HCEC 1CT (cell line): ENCODE measurements at places on chromosomes 1 and 21.

- peak; percentile 4 for DNase-seq
Measured at GRCh38 chr21:29433366-29434059, 134.8 kb downstream of the BACH1 start.

DNA sequence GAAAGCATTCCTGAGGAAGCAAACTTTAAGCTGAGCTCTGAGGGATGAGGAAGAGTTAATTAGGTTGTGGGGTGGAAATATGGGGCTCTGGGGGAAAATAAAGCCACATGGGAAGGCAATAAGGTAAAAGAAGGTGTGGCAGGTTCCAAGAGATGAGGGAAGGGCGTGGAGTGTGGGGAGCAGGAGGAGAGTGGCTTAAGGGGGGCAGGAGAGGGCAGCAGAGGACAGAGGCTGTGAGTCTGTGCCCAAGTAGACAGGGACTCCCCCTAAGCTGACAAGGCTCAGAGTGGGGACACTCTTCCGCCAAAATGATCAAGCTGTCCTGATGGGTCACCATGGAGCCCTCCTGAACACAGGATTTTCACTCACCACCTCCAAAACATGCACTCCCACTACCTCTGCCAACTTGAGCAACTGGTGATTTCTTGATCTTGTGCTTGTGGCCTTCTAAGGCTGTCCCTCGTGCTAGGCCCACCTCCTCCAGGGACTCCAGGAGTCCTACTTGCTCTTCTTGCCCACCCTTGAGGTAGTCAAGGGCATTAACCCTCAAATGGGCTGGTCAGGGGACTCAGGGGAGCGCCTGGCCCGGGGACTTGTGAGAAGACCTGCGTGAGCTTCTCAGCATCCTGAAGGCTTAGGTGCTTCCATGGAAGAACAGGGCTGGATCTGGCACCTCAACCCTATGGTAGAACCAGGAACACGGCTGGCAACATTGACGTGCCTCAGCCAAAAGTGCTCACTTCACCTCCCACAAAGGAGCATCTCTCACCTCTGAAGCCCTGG is 23.4 kb downstream of the DMAP1 start:
- DNase-seq: no peak

GRCh38 chr21:27104846-27105431 is 138.1 kb upstream of the ADAMTS5 start:
- DNase-seq: peak; percentile 46

DNA sequence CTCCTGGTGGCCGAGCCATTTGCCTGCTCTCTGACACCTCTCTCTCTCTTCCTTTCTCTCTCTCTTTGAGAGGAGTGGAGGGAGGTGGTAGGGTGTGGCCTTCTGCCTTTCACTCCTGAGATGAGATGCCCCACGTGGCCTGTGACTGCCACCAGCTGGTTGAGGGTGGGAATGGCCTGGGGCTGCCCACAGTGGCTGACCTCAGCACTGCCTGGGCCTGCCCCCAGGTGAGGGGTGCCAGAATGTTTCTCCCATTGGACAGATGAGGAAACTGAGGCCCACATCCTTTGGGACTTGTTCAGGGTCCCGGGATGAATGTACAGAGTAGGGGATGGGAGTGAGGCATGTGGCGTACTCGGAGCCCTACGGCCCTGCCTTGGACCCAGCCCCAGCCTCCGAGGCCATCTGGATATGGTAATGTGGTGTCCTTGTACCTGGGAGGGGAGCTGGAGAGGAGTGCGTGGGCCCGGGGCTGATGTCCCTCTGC is 12.7 kb upstream of the C1orf167 start:
- DNase-seq: peak; percentile 28

GRCh38 chr1:191662746-191663145 is 495.5 kb upstream of the RGS18 start:
- no peak for DNase-seq

DNA sequence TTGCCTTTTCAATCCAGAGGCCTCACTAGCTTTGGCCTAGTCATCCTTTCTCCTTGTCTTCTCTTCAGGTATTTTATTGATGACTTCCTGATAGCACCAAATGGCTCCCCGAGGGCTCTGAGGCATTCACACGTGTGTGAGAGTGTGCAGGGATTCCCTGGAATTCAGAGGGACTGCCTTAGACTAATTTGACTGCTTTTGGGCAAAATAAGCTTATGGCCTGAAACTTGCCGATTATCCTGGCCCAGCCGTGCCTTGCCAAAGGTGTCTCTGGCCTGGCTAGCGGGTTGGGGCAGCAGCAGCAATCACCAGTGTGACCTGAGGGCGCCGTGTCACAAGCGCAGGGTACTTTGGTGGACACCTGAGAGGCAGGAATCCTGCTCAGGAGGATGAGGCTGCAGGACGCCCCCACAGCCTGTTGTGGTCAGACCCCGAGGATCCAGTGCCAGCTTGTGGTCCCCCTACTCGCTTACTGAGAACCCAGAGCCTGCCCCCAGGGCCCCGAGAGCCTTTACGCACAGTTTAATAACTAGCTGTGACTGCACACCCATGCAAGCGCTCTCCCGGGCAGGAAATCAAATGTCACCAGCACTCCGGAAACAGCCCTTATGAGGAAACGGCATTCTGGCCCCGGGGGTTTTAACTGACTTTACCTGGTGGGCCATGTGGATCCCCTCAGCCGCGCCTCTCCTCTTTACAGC is 62.8 kb upstream of the PDE9A start:
- DNase-seq: no peak

GRCh38 chr1:200081969-200082245 is 54.4 kb downstream of the NR5A2 start:
- no peak for DNase-seq

DNA sequence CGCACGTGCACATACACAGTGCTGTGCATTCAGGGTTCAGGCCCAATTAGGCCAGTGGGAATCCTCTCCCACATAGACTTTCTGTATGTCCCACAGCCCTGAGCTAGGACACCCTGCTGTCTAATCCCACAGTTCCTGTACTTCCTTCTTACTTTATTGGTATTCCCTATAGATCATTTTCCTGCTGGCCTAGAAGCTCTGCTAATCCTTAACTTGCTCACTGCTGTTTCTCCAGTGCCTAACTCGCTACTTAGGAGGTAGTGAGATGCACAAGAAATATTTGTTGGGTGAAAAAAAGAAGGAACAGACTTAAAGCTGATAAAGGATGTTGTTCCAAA is 34.1 kb upstream of the FHAD1 start:
- DNase-seq: no peak

- no peak for DNase-seq
Measured at GRCh38 chr1:231068762-231069161, 28.7 kb upstream of the FAM89A start.

- peak; percentile 90 for DNase-seq
Measured at GRCh38 chr1:219771080-219771479, 157.3 kb downstream of the SLC30A10 start.

- peak; percentile 38 for DNase-seq
Measured at GRCh38 chr1:170471398-170472053, 60.4 kb upstream of the GORAB start.

- DNase-seq: no peak
Measured at GRCh38 chr1:38454749-38455441, 404.7 kb downstream of the RRAGC start.

GRCh38 chr21:38714999-38715398 is 90.7 kb upstream of the ETS2 start:
- DNase-seq: no peak

- DNase-seq: no peak
Measured at GRCh38 chr1:15444468-15445389, 6.5 kb downstream of the CTRC start.

- DNase-seq: no peak
Measured at GRCh38 chr21:31162079-31162699, 123.9 kb upstream of the KRTAP19-8 start.

GRCh38 chr1:82181846-82182245 is 381.1 kb downstream of the ADGRL2 start:
- DNase-seq: no peak

DNA sequence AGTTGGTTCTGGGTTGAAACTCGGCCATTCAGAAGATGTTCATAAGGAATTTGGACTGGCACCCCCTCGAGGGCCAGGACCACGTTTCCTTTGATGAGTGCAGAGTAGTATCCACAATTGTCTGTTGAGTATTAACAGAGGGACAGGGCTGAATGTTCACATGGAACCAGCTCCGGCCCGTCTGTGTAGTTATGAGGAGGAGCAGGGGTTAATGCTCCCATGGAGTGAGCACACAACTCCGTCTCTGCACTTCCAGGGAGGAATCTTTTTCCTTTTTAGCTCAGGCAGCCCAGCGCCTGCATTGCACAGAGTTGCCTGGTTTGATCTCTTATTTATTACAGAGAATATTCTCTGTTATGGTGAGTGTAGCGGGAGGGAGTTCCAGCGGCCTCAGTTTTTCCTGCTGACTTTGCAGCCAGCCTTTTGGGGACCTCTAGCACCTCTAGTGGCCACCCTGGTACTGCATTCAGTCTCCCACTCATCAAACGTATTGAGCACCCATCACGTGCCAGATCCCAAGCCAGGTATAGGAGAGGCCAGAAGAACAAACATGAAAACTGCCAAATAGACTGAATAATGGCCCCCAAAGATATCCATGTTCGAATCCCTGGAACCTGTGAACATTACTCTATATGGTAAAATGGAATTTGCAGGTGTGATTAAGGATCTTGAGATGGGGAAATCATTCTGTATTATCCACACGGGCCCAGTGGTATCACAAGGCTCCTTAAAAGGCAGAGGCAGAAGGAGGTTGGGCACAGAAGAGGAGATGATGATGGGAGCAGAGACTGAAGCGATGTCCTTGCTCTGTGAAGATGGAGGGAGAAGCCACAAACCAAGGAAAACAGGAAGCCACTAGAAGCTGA is 167.7 kb upstream of the CSF3R start:
- DNase-seq: peak; percentile 11

DNA sequence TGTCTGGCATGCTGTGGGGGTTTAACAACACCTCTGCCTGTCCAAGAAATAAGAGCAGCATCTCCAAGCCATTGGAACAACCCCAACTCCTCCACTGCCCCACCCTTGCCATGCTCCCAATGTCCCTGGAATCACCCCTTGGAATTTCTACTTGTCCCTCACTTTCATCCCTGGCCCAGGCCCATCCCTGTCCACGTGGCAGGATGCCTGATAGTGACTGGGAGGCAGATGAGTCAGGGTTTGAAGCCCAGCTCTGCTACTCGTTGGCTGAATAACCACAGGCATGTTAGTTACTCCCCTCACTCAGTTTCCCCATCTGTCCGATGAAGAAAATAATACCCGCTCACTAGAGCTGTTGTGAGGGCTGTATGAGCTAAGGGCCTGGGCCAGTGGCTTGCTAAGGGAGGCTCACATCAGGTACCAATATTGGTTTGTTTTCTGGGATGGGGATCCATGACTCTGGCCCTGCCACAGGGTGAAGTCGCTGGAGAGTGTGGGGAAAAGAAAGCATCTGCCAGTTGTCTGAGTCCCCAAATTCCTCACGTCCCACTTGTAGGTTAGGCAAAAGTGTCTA is 99.4 kb upstream of the TLR5 start:
- no peak for DNase-seq

GRCh38 chr1:166907763-166908162 is 31.7 kb upstream of the TADA1 start:
- no peak for DNase-seq

GRCh38 chr1:25072461-25072860 is 142.4 kb upstream of the RUNX3 start:
- DNase-seq: no peak
